ENCODE measurements at places on chromosomes 1 and 21.

DNA sequence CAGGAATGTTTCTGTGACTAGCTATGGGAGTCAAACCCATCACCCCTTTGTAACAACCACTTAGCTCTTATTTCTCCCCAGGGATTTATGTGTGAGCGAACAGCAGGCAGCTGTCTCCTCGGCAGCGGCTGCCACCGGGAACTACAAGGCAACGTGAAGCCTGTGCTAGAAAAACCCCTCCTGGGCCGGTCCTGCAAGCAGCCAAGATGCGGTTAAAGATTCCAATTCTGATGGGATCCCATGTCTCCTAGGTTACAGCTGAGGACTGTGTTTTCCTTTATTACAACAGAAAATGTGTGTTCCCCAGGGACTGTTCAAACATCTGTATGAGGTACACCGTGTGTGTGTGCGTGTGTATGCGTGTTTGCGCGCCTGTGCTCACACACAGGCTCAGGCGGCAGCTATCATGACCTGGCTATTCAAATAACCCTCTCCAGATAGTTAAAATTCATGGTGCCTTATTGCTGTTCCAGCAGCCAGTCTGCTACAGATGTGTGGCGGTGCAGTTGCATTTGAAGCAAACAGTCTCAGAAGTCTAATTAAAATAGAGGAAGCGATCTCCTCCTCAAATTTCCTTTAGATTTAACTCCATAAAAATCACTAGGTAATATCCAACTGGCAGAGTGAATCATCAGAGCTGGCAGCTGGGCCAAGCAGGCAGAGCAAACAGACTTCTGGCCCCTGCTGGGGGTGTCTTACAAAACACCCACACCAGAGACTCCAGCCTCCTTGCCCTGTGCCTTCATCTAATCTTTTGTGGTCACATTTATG, 68.0 kb downstream of the LMX1A start:
- DNase-seq: no peak

DNA sequence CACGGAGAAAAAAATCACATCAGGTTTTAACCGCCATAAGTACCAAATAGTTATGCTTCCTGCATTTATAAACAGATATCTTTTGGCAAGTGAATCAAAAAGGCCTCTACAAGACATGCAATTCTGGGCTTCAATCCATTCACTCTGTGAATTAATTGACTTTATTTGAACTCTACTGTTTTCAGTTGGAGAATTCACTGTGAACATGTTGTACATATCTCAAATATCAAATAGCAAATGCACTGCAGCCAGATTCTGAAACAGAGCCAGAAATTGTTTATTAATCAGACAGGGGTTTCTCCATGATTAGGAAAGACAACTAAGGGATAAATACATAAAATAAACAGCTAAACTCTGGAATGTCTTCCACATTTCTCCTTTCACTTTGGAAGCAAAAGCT, 445.4 kb upstream of the NFIA start:
- DNase-seq: no peak

- DNase-seq: no peak
Measured at GRCh38 chr1:102032534-102032933, 35.8 kb upstream of the OLFM3 start.

GRCh38 chr1:42929434-42930177, 29.1 kb downstream of the SLC2A1 start:
- no peak for DNase-seq
